ENCODE measurements at places on chromosomes 4 and X. TPM values are rescaled to one million over a fixed set of nuclear protein-coding genes. Genes with fewer than 3 reads are reported as not detected.

ZNF732 gene
- total RNA-seq = not detected

TRO gene
- total RNA-seq = 2.6 TPM

NSUN7 gene
- 1.4 TPM for total RNA-seq

DNA sequence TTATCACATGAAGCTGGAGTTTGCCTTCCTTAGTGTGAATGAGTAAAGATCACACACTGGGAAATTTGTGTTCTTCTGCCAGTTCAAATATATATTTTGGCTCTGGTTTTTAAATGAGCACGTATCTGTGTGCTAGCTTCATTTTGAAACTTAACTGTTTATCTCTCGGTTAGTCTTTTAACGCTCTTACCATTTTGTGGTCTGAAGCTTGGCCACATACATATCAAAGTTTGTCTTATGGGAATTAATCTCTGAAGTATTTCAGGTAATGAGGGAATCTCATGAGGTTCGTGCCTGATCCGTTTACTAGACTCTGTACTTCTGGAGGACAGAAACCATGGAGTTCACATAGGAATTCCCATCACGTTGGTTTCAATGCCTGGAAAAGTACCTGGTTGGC lies 13.8 kb downstream of the ATP10D start:
- no peak for DNase-seq

DNA sequence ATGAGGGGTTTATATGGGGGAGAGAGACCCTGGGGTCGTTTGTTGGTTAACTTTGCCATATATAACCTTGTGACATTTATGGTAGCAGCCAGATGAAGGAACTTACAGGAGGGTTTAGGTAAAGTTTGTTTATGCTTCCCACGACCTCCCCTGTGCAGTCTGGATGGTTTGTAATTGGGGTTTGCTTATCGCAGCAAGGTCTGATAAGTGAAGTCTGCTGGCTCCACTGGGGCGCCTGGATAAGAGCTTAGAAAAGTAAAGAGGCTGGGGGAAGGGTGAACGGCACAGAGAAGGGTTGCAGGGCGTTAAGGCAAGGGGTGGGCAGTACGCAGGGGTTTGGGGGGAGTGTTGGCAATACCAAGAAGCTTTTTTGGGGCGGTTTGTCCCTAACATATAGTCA lies 98.7 kb downstream of the KDM6A start:
- no peak for DNase-seq

DNA sequence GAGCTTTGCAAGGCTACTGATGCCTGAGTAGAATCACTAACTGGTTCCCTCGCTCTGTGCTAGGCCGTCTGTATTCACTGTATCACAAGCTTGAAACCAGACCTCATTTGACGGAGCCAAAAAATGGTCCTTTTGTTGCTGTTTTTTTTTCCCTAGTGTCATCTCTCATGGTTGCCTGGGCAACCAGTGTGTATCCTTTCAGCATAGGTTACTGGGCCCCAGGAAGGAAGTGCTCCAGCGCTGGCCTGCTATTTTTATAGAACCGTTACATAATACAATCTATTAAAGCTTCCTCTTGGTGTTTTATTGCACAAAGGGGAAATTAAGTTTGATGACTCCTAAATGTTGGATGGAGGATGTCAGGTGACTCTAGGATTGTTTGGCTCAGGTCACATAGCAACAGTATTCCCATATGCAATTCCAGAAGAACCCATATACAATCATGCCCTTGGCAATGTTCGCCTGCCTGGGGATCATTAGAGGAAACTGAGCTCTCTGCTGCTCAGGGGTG lies 220.4 kb downstream of the SPRY1 start:
- DNase-seq = no peak

GRCh38 chr4:58658701-58659100 lies 1548.5 kb upstream of the IGFBP7 start:
- no peak for DNase-seq

DNA sequence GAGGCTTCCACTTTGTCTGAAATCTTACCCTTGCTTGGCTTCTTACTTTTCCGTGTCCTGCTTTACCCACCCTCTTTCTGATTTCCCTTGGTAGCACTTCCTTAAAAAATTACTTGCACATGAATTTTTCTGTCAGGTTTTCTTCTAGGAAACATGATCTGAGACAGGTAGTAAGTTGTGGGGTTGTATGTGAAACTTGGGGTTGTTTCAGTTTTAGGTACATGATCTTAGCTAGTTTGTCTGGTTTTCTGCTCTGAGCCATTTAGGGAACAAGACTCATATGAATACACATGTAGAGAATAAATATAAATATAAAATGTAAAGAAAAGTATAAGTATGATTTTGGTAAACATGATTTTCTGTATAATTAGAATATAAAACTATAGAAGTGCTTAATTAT lies 17.4 kb upstream of the ARMCX2 start:
- no peak for DNase-seq

DNA sequence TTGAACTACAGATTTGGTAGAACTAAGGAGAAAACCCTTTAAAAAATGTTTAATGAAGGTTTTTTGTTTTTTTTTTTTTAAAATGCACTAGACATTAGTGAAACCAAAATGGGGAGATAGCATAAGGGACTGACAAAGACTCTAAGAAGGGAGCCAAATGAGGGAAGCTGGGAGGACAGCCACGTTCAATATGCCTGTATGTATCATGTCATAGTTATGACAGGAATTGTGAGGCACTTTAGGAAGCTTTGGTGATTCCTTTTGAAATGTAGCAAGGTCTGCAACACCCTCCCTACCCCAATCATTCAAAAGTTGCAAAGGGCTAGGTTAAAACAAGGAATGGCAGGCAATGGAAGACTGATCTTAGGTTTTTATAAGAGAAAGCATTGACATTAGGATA lies 526.0 kb downstream of the TLL1 start:
- DNase-seq = no peak

DNA sequence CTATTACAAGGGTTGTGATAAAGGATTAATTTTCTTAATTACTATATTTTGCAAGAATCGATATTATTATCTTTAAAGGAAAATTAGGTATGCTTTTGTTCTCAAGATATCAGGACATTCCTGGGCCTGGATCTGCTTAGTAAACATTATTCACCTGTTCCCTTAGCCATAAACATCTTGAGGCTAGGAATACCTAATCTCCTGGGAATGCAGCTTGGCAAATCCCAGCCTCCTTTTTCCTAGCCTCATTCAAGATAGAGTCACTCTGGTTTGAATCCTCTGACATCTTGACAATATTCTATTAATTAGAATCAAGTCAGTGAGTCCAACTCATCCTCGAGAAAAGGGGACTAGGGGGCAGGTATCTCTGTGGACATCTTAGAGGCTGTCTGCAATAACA lies 327.1 kb downstream of the STIM2 start:
- DNase-seq = no peak

Measured in activated B cell treated with CpG ODN at 0.5 μM for 24 hours (primary cell).